NCI-H510A (cell line): ENCODE measurements at places on chromosomes 1 and 21.

DNA sequence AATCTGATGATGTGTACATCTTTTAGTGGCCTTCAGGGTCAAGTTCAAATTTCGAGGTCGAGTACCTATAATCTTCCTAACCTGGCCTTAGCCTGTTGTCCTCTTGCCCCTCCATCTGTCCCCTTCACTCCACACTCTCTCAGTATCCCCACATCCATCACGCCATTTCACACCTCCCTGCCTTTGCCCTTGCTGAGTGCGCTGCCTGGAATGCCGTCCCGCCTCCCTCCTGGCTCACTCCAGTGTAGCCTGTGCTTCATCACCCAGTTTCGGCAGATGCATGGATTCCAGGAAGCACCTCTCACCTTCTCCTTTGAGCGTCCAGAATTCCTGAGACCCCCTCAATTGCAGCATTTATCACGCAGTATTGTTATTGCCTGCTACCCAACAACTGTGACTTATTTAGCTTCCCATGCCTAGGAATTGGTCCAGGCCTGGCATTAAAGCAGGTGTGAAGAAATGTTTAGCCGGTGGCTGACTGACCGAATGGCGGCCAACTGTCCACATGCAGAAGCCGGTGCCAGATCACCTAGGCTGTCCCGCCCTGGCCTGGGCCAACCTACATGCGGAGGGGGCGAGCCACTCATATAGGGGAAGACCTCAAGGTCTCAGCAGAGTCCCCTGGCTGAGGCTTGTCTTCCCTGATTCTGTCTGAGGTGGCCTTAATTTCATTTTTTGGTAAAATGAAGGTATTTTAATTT lies 34.5 kb downstream of the MYOM3 start:
- DNase-seq: no peak

GRCh38 chr1:29055160-29055559 lies 68.5 kb downstream of the TMEM200B start:
- DNase-seq: no peak

- DNase-seq: no peak
These were observed 10.9 kb downstream of the ADAMTS1 start for GRCh38 chr21:26834181-26834905.

DNA sequence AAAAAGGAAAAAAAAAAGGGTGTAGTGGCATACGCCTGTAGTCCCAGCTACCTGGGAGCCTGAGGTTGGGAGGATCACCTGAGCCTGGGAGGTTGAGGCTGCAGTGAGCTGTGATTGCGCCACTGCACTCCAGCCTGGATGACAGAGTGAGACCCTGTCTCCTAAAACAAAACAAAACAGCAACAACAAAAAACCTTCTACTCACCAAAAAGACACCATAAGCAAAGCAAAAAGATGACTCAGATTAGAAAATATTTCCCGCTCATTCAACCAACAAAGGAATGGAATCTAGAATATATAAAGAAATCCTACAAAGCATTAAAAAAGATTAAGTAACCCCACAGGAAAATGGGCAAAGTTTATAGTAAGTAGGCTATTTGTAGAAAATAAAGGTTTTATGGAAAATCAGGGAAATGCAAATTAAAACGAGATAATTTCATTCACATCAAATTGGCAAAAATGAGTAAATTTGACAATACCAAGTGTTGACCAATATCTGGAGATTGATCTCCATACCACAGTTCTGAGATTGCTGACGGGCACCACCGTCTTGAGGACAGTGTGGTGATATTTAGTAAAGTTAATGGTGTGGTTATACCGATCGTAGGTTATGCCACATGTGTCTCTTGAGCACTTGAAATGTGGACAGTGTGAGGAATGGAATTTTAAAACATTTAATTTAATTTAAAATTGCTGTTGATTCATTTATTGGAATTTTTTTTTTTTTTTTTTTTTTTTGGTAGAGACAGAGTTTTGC lies 54.0 kb downstream of the PIK3CD start:
- no peak for DNase-seq

- peak; percentile 82 for DNase-seq
These were observed 187.1 kb downstream of the GRIK3 start for GRCh38 chr1:36847186-36847585.

DNA sequence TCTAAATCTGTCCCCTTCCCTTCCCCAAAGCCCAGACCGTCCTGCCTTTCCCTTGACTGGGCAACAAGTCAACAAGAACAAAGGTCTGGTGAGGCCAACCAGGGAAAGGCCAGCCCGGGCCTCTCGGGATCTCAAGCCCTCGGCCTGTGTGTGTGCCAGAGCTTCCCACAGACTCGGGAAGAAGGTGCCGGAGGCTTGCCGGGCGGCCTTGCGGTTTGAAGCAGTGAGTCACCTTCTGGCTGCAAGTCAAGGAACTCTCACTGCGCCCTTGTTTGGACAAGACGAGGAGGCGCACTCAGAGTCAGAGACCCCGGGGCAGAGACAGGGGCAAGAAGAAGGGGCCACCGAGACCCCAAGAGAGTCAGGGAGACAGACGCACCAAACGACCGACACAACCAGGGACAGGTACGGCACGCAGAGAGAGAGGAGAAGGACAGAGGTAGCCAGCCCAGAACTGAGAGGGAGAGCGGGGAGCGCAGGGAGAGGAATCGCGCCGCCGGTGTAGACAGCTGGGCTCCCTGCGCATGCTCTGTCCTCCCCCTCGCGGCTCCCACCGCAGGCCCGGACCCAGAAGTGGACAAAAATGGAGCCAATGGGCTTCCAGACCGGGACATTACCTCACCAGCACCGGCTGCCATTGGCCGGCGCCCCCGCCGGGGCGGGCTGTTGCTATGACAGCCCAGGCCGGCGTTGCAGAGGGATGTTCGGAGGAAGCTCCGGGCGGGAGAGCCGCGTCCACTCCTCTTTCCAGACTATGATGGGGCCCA lies 66.6 kb upstream of the LAPTM5 start:
- DNase-seq: peak; percentile 79
